Muscle of leg (tissue), 16 donors: ENCODE measurements at places on chromosomes 3 and 15. TPM values are rescaled to one million over a fixed set of nuclear protein-coding genes. Genes with fewer than 3 reads are reported as not detected.

ADGRG7 gene
- total RNA-seq: not detected

LMAN1L gene
- total RNA-seq: 0.04 TPM

BFSP2 gene
- not detected for total RNA-seq

SRPRB gene
- total RNA-seq: 39.6 TPM
